ENCODE measurements at places on chromosomes 13 and 19.

GRCh38 chr13:46996316-46997030, 99.6 kb upstream of the HTR2A start:
- DNase-seq = no peak

GRCh38 chr19:32767951-32768679, 48.5 kb downstream of the TDRD12 start:
- DNase-seq = no peak

DNA sequence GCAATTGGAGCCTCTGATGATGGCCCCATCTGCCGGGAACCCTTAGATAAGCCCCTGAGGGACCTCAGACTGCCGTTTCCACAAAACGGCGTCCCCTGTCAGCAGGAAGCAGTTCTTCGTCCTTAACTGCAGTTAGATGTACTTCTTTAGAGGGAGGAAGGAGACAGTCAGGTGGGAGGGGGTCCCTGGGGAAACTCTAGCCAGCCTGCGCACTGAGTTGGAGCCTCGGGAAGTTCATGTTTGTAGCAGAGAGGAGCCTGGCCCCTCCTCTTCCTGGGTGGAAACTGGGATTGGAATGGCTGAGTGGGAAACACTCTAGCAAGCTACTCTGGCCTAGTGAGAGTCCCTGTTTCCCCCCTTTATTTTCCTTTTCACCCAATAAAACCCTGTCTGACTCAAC, 612.4 kb downstream of the PCDH9 start:
- no peak for DNase-seq

DNA sequence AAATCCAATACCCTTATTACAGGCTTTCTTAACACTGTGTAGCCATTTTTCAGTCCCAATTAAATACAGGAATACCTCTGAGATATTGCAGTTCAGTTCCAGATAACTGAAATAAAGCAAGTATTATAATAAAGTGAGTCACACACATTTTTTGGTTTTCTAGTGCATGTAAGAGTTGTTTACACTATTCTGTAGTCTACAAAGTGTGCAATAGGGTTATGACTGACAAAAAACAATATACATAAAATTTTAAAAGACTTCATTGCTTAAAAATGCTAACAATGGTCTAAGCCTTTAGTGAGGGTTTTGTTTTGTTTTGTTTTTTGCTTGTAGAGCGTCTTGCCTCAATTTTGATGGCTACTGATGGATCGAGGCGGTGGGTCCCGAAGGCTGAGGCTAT, 434.4 kb upstream of the NBEA start:
- DNase-seq = no peak

- DNase-seq = no peak
Observed at GRCh38 chr13:48113756-48114130, 18.8 kb upstream of the MED4 start.

GRCh38 chr19:1252221-1252820, 3.9 kb downstream of the MIDN start:
- DNase-seq = peak; percentile 54

- no peak for DNase-seq
Observed at GRCh38 chr13:38346764-38347163, 2.9 kb upstream of the UFM1 start.

DNA sequence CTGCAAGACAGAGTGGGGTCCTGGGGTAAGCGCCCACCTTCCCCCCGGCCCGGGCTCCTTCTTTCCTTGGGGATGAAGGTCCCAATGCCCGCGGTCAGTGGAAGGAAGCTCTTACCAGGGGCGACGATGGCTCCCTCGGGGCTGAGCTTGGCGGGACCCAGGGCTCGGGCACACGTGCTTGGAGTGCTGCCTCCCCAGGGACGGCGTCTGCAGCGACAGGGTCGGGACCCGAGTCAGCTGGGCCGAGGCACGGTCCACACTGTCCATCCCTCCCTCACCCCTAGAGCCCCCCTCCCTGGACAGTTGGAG, 3.5 kb downstream of the JSRP1 start:
- no peak for DNase-seq

GRCh38 chr19:58406818-58407657, 1.4 kb upstream of the ZNF584 start:
- DNase-seq = no peak

GRCh38 chr13:99733346-99733745, 232.1 kb downstream of the TM9SF2 start:
- no peak for DNase-seq

- DNase-seq = peak; percentile 86
Observed at GRCh38 chr19:49593233-49594113, 2.5 kb downstream of the PRR12 start.

DNA sequence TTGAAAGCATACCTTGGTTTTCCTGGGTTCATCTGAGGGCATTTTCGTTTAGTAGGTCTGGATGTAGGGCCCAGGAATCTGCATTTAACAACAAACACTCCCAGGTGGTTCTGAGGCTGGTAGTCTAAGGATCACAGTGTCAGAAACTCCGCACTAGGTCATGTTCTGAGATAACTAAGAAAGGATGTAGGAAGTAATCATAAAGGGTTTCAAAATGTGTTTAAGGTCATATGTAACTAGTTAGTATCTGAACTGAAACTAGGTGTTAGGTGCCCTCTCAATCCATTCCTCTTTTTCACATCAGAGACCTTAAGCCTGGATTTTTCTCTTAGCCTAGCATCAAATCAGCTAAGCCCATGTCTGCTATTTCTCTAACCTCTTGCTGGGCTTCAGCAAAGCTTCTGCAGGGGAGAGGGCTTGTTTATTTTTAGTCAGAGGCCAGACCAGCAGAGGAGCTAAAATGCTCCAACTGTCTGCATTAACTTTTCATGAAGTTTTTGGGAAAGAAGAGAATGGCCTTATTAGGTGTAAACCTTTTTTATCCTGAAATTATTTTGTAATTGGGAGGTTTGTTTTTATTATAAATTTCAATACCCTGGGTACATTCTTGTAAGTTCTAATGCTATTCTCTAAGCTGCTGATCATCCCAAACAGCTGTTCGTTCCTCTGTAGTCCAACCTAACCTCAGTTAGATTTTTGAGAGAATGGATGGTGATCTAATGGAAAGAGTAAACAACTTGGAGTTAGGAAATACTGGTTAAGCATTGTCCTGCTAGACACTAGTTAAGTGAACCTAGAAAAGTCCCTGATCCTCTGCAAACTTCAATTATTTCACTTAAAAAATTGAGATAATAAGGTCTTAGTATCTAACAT, 262.8 kb upstream of the RFC3 start:
- no peak for DNase-seq

- no peak for DNase-seq
Observed at GRCh38 chr13:73072239-73072900, 13.6 kb downstream of the KLF5 start.

GRCh38 chr19:42271045-42271419, 2.0 kb downstream of the CIC start:
- no peak for DNase-seq

DNA sequence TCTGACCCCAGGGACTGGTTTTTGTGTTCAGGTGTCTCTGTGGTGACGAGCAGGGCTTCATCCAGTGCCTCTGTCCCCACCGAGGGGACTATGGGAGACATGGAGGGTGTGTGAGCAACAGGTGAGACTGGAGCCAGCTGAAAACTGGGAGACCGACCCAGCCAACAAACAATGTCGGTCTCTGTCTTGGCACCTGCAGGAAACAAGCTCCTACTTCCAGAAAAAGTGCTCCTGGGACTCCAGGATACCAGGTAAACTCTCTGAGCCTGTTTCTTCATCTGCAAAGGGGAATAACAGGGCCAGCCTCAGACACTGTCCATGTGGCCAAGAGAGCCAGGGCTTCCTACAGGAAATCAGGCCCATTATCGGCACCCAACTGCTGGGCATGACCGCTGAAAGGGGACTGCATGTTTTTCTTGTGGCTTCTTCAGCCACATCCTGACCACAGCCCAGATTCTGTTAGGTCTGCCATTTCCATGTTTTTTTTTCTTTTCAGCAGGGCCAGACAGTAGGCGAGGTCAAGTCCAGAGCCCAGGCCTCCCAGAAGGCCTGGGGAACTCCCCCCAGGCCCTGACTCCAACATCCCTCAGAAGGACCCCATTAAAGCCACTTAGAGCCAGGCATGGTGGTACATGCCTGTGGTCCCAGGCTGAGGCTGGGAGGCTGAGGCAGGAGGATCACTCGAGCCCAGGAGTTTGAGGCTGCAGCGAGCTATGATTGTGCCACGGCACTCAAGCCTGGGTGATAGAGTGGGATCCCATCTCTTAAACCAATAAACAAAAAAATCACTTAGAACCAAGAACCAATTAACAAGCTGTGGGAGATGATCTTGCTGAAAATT, 836 bp upstream of the BST2 start:
- DNase-seq = no peak

DNA sequence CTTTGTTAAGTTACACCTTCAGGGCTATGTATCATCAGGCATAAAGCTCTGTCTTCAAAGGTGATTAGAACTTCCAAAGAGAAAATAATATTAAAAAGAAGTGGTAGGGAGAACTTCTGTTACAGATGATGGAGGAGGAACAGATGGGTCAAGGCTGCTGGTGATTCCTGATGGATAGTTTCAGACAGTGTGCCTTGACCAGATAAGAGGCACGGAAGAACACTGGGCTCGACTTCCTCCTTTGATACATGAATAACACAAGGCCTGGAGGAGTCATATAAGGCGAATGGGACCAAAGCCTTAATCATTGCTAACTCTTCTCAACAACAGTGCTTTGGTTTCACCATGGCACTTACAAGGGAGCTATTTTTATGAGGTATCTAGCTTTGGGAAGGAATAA, 128.1 kb upstream of the RXFP2 start:
- DNase-seq = no peak

- DNase-seq = no peak
Observed at GRCh38 chr19:10205636-10206035, 10.9 kb upstream of the DNMT1 start.

DNA sequence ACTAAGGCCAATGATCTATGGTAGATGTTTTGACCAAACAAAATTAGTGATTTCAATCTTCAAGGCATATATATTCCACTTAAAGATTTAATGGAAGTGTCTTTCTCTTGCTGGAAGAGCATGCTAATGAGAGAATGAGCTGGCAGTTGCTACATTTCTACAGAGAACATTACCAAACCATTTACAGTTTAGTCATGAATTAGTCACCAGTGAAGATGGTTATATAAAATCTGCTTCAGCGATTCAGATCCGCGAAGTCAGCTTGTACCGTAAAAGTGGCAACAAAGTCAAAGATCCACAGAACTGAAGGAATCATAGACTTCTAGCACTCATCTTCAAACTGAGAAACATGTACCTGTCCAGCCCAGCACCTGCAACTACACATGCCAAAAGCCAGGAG, 156.3 kb downstream of the SLITRK5 start:
- no peak for DNase-seq

DNA sequence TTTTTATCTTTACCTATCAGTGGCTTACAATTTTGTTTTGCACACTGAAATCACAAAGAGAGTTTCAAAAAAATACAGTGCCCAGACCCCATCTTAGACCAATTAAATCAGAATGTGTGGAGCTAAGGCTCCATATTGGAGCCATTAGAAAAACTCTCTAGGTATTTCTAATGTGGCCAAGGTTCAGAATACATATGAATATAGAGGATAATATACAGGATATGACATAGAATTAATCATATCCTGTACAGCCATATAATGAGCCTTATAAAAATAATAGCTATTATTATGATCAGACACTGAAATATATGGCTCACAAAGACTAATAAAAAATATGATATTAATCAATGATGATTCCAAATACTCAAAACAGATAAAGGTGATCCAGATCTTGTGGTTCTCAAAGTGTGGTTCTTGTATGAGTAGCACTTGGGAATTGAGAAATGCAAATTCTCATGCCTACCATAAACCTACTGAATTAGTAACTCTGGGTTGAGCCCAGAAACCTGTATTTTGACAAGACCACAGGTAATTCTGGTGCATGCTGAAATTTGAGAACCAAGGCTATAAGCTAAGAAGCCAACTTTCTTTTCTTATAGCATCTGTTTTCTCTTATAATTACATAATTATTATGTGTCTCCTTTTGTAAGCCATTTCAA, 408.0 kb downstream of the DIAPH3 start:
- no peak for DNase-seq

- DNase-seq = no peak
Observed at GRCh38 chr19:1953037-1953436, 12.1 kb downstream of the CSNK1G2 start.

- DNase-seq = no peak
Observed at GRCh38 chr13:52348071-52348470, 57.9 kb downstream of the THSD1 start.

DNA sequence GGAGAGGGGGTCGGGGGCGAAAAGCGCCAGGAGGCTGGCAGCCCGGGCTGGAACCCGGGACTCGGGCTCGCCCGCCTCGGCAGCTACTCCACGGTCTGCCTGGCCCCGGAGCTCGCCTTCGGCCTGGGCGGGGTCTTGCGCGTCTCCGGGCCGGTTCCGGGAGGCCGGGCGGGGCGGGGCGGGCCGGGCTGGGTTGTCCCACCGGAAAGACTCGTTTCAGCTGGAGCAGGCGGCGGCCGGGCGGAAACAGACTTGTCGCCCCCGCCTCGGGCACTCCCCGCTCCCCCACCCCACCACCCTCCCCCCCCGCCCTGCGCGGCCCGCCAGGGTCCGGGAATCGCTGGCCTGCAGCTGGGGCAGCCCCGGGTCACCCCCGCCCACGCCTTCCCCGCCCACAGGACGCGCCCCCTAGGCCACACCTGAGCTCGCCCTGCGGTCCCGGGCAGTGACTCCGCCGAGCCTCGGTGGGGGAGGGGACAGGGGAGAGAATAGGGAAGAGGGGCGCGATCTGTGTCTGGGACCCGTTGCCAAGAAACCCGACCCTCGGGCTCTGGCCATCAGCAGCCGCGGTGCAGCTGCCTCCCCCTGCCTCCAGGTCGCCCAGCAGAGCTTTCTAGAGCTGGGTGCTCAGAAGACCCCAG, 109.4 kb downstream of the KCTD15 start:
- no peak for DNase-seq

GRCh38 chr13:43376596-43376995, 353.2 kb downstream of the DNAJC15 start:
- DNase-seq = no peak

All from stimulated activated naive CD4-positive, alpha-beta T cell (primary cell).